Stimulated activated CD4-positive, alpha-beta T cell treated with anti-CD3 and anti-CD28 coated beads, Interleukin-1b, Interleukin-23, amount 100 ng/mL, for 4 hours (primary cell): ENCODE measurements at places on chromosomes 5 and 9.

DNA sequence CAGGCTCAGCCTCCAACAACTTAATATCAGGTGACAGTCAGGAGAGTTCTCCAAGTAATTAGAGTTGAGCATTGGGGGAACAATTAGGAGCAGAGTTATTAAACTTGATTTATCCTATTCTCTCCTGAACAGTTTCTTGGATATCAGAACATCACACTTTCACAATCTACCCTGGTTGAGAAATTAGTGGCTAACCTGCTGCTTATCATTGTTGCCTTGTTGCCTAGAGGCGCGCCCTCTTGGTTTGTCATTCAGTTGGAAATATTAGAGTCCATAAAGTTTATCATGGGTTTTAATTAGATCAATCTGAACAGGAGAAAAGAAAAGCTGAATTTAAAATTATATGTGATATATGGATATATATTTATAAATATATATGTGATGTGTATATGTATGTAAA, 291.1 kb downstream of the CCDC171 start:
- DNase-seq: no peak

GRCh38 chr9:133913571-133914369, 78.4 kb downstream of the VAV2 start:
- DNase-seq: no peak

- no peak for DNase-seq
Observed at GRCh38 chr5:142777850-142778249, 7.7 kb downstream of the ARHGAP26 start.

DNA sequence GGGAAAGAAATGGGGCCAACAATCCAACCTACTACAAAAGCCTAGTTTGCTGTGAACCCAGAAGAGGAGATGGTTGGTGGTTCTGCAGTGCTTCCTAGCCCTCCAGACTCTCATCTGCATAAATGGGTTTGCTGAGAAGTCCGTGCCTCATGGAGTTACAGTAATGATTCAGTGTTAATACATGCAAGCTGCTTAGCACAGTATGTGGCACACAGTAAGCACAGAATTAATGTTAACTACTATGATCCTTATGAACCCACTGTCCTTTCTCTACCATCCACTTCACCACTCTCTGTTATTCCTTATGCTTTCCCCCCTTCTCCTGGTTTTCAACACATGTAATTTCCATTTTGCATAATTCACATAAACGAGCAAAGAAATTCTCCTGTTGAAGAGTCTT, 100.0 kb downstream of the ACTBL2 start:
- no peak for DNase-seq

GRCh38 chr9:4714266-4715016, 26.6 kb downstream of the AK3 start:
- no peak for DNase-seq

- no peak for DNase-seq
Observed at GRCh38 chr5:26894719-26895263, 143.6 kb downstream of the CDH9 start.

GRCh38 chr5:14219800-14220512, 76.8 kb downstream of the TRIO start:
- no peak for DNase-seq

- DNase-seq: no peak
Observed at GRCh38 chr5:62065050-62065449, 241.0 kb upstream of the KIF2A start.

- DNase-seq: no peak
Observed at GRCh38 chr5:127353796-127354195, 63.2 kb downstream of the MEGF10 start.

DNA sequence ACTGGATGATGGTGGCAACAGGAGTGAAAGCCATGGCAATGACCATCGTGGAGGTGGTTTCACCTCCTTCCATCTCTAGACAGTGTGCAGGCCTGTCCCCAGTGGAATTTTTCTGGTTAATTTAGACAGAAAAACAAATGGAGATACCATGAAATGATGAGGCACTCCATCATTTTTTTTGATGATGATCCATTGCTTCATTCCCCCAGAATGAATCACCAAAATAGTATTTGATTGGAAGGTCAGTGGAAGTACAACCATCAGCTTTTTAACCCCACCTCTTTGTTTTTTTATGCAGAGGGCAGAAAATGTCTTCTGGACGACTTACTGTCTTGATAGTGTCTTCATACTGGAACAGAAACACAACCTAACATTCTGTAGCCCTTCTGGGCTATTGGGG, 42.6 kb upstream of the ADRA1B start:
- no peak for DNase-seq

GRCh38 chr9:137066096-137066861, 4.1 kb downstream of the SAPCD2 start:
- no peak for DNase-seq

DNA sequence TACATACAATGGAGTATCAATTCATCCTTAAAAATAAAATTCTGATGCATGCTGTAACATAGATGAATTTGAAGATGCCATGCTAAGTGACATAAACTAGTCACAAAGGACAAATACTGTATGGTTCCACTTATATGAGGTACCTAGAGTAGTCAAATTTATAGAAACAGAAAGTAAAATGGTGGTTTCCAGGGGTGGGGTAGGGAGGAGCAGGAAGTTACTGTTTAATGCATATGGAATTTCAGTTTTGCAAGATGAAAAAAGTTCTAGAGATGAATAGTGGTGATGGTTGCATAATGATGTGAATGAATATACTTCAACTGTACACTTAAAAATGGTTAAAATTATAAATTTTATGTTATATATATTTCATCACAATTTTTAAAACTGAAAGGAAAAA, 57.3 kb upstream of the FNIP1 start:
- DNase-seq: no peak

GRCh38 chr5:41065691-41066335, 5.3 kb downstream of the MROH2B start:
- DNase-seq: no peak

DNA sequence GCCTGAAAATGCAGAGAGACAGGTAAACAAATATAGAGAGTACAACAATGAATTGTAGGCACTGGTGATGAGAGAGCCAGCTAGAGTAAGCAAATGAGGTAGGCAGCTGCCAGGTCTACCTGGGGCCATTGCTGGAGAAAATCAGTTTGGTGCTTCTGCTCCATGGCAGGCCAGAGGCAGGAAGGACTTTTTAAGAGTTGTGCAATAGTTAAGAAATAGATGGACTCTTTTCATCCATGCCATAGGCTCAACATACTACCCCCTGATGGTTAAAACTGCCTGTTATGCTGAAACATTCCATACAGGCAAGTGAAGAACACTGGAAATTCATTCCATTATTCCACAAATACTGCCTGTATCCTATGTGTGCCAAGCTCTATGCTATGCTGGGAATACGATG, 86.5 kb upstream of the CCDC112 start:
- DNase-seq: no peak

- peak; percentile 31 for DNase-seq
Observed at GRCh38 chr5:42756606-42757601, at the start of gene CCDC152. Gene CCDC152, plus strand, starts transcription at chr5:42756818. Its CDS starts 2,304 bp downstream, at chr5:42759122.

- no peak for DNase-seq
Observed at GRCh38 chr9:98607152-98607551, 101.6 kb downstream of the GABBR2 start.

DNA sequence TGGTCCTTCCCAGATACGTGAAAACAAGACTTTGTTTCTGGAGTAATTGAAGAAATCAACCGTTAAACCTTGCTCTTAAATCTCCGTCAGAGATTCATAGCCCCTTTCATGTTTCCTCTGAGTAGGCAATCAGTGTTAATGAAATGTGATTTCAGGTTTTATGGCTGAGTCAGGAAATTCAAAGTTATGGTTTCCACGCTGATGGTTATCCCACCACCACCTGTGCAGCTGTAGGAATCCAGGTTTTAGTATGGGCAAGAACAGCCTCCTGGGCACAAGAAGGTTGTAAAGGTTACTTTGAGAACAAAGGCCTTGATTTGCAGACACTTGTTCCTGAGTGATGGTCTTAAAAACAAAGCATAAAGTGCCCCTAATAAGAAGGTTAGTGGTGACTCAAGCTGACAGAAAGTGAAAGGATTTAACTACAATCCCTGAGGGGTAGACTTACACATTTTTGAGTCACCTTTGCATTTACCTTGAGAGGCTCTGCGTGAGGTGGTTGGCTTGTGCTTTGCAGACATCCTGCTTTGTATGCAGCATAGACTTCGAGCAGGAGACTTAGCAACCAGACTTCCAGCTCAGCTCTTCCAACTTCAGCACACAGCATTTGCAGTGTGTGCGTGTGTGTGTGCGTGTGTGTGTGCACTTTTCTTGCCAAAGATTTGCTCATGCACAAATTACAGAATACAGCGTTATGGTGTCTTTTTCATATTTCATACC, 159.6 kb downstream of the TLE4 start:
- no peak for DNase-seq

DNA sequence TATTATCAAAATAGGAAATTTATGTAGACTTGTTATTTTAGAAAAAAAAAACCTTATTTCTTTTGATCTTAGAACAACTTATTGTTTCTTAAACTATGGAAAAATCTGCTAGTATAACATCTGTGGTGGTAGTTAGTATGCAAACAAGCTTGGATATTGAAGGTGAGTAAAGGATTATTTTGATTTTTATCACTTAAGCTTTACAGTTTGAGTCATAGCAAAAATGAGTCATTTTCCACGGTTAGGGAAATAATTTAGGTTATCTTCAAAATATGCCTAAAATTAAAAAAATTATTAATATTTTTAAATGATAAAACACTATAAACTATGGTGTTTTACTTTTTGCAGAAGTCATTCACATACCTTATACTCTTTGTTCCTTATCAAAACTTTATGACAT, 107.2 kb upstream of the DHFR start:
- DNase-seq: no peak

DNA sequence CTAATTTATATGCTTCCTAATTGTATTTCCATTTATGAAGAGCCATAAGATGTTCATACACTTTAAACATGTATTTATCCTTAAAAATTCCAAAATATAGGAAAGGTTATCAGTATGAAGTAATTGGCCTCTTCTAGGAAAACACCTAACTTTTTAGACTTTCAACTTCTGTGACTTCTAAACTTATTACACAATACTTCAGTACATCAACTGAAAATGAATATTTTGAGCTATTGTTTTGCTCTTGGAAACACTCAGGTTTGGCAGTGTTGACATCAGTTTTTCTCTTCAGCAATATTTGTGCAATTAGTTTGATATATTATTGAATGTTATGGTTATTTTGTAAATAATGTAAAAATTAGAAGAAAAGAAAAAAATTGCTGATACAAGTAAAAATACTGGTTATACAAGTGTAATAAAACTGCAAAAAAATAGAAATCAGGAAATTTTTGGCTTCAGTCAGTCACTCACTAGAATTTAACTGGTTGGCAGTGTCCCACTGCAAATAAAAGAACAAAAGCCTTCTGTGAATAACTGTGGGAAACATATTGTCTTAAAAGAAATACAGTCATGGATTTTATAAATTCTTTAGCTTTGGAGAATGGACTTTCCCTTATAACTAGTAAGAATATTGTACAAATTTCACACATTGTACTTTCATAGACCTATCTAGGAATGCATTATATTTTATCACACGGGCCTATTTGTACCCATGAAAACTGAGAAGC, 635.9 kb downstream of the TLE1 start:
- DNase-seq: no peak

- DNase-seq: no peak
Observed at GRCh38 chr5:123208668-123209501, 119.8 kb downstream of the PRDM6 start.

- DNase-seq: no peak
Observed at GRCh38 chr9:106868565-106868964, 5.6 kb downstream of the ZNF462 start.

DNA sequence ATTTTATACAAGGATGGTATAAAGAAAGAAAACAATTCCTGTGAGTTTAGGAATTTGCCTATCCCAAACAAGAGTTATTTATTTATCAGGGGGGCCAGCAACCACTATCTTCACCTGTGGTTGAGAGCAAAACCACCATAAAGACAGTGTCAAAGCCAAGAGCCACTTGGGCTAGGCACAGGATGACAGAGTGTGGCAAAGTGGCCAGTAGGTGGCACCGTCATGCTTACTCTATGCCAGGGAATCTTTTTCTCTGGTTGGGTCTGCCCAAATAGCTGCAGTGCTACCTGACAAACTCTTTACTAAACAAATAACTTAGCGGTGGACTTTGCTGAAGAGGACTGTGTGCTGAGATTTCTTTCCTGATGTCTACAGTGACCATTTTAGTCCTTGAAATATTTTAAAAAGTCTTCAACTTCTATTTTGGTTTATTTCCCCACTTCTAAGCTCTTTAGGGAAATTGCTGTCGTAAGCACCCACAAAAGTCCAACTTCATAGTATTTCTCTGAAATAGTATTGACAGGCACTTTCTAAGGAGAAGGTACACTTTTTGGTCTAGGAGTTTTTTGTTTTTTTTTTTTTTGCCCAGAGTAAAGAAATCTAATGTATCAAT, 285.0 kb downstream of the RFX3 start:
- DNase-seq: peak; percentile 59

- no peak for DNase-seq
Observed at GRCh38 chr9:80146466-80146865, 574.7 kb downstream of the TLE4 start.

GRCh38 chr5:154267516-154267915, 77.0 kb downstream of the GALNT10 start:
- no peak for DNase-seq

DNA sequence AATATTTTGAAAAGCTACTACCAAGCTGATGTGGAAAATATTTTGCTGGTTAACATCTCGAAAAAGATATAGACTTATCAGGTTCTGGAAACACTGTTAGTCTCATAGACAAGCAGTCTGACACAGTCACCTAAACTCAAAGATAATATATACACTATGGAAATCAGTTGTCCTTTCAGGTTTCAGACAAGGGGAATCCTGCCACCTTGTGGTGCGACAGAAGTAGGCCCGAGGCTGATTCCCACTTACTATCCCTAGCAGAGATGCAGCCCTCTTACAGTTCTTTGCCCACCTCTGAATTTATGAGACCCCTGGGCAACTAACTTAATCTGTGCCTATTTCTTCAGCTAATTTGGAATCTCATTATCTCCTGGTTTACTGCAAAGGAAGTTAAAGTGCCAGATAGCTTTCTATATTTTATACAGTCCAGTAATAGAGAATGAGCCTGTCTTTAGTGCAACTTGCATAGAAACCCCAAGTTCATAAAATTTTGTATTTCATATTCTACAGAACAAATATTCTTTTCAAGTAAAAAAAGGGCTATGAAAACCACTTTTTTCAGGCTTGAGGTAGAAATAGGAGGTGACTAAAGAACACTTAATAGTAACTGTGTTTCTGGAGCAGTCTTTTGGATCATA, 16.9 kb downstream of the RAD1 start:
- DNase-seq: peak; percentile 53
